ENCODE measurements at places on chromosomes 13 and 19. TPM values are rescaled to one million over a fixed set of nuclear protein-coding genes. Genes with fewer than 3 reads are reported as not detected.

Gene PPM1N
- total RNA-seq: 3.3 TPM

DNA sequence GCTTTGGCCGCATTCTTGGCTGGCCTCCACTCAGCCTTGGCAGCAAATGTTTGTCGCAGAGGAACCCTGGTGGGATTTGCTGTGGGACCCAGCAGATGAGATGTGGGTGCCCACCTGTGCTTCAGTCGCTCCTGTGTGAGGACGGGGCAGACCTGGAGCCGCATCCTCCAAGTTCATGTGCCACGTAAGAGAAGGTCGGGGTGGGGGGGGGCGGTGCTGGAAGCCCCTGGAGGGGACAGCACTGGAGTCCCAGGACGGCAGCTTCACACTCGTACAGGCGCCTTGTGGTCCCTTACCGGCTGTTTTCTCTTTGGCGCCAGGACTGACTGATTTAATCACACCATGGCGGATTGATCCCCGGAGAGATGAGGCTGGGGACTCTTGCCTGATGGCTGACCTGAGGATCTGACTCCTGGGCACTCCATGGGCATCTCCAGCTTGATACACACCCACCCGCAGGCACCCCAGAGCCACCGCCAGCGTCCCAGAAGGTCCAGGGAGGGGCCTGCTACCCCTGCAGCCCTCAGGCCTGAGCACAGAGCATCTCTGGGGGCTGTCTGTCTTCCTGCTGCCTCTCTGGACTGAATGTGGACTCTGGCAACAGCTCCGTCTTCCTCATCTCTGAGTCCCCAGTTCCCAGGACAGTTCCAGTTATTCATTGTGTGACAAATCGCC lies 10.0 kb upstream of the GRTP1 start:
- no peak for DNase-seq

GRCh38 chr13:24218338-24218737 lies 57.8 kb downstream of the SPATA13 start:
- DNase-seq: no peak

Gene ZNF99
- total RNA-seq: not detected

Gene SHISA7
- not detected for total RNA-seq

Data from CD8-positive, alpha-beta memory T cell (primary cell).